ENCODE measurements at places on chromosomes 11 and 22.

DNA sequence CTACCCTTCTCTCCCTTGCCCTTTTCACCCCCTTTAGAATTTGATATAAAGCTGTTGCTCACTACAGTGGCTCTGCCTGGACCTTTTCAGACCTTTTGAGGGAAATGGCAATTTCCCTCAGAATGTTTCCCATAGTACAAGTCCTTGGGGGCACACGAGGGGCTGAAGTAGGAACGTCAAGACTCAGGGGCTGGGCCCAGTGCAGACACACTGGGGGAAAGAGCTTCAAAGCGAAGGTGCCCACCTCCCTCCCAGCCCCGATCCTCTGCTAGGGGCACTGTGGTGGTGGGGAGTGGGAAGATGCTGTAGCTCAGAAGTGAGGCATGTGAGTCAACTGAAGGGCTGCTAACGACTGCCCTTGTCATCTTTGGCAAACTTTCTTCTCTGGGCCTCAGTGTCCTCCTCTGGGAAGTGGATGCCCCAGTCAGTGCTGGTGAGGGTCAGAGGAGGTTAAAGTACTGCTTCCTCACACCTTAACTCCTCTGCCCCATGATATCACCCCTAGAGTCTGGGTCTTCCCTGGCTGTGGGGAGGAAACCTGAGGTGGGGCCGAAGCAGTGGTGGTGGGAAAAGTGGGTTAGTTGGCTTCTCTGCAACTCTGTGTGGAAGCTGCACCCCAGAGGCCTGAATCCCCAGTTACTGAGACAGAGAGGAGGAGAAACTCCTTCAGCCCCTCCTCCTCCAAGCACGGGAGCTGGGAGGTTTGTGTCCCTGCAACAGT is 425.3 kb upstream of the B3GAT1 start:
- H3K27ac ChIP-seq = no peak overlapping the region
- no peaks in the 10 kb centered on the region for H3K4me1 ChIP-seq

- peaks cover 9% of the 10 kb centered on the region for H3K4me1 ChIP-seq
- H3K4me3 ChIP-seq = no peak overlapping the region
- H3K27ac ChIP-seq = no peak overlapping the region
- H3K36me3 ChIP-seq = no peaks in the 10 kb centered on the region
Observed at GRCh38 chr11:102121329-102121728, 11.1 kb downstream of the YAP1 start.

GRCh38 chr11:128323381-128323780 is 264.0 kb downstream of the ETS1 start:
- H3K27ac ChIP-seq = no peak overlapping the region
- H3K27me3 ChIP-seq = peaks cover 2% of the 10 kb centered on the region
- no peak overlapping the region for H3K4me3 ChIP-seq
- H3K4me1 ChIP-seq = no peaks in the 10 kb centered on the region

GRCh38 chr11:79371724-79372123 is 69.1 kb downstream of the TENM4 start:
- no peaks in the 10 kb centered on the region for H3K27me3 ChIP-seq
- no peak overlapping the region for H3K27ac ChIP-seq
- DNase-seq = no peak
- no peaks in the 10 kb centered on the region for H3K4me1 ChIP-seq
- H3K4me3 ChIP-seq = no peak overlapping the region
- H3K36me3 ChIP-seq = no peaks in the 10 kb centered on the region

All from fibroblast of lung (primary cell).